Activated naive CD4-positive, alpha-beta T cell treated with anti-CD3 and anti-CD28 coated beads for 36 hours (primary cell): ENCODE measurements at places on chromosomes 4 and X. TPM values are rescaled to one million over a fixed set of nuclear protein-coding genes. Genes with fewer than 3 reads are reported as not detected.

HTR2C gene
- not detected for total RNA-seq

- H3K36me3 ChIP-seq, result no peaks in the 10 kb centered on the region
- no peak overlapping the region for H3K27ac ChIP-seq
- no peaks in the 10 kb centered on the region for H3K27me3 ChIP-seq
- H3K4me1 ChIP-seq, result peaks cover 6% of the 10 kb centered on the region
- no peak overlapping the region for H3K4me3 ChIP-seq
Observed at GRCh38 chr4:73603271-73603710, 16.9 kb downstream of the RASSF6 start.

GRCh38 chrX:130975947-130976346, 72.9 kb upstream of the ENOX2 start:
- no peaks in the 10 kb centered on the region for H3K27me3 ChIP-seq
- no peak overlapping the region for H3K4me3 ChIP-seq
- no peak overlapping the region for H3K27ac ChIP-seq
- peak; percentile 57 for DNase-seq
- H3K4me1 ChIP-seq, result no peaks in the 10 kb centered on the region

DNA sequence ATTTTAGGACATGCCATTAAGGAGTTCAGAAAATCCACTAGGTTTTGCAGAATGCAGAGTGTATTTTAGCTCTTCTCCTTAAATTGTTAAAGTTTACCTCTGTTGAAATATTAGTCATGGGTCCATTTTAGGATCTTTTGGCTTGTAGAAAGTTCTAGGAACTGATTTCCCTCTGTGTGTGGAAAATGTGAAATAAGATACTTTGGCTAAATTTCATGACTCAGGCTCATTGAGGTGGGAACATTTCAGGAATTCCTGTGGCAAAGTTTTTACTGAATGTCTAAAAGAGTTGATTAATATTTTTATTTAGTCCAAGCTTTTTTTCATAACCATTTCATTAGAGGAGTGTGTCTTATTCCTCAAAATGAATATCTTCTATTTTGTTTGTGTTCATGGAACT, 7.0 kb downstream of the FHIP1A start:
- H3K4me1 ChIP-seq, result no peaks in the 10 kb centered on the region
- no peak for DNase-seq
- no peak overlapping the region for H3K4me3 ChIP-seq
- H3K36me3 ChIP-seq, result no peaks in the 10 kb centered on the region

DNA sequence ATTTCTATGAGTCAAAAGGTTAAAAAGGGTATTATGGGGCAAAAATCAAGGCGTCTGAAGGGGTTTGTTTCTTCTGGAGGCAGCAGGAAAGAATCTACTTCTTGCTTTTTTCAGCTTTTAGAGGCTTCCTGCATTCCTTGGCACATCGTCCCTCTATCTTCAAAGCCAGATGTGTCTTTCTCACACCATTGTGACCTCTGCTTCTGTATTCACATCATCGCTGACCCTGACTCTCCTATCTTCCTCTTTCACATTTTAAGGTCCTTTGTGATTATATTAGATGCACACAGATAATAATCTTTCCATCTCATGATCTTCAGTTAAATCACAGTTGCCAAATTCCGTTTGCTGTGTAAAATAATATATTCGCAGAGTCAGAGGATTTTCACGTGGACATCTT, 112.7 kb downstream of the PPP4R3C start:
- H3K27ac ChIP-seq, result no peak overlapping the region
- H3K36me3 ChIP-seq, result no peaks in the 10 kb centered on the region
- no peaks in the 10 kb centered on the region for H3K27me3 ChIP-seq
- no peak overlapping the region for H3K4me3 ChIP-seq
- no peak for DNase-seq
- H3K4me1 ChIP-seq, result no peaks in the 10 kb centered on the region
